ENCODE measurements at places on chromosomes 5 and 9. TPM values are rescaled to one million over a fixed set of nuclear protein-coding genes. Genes with fewer than 3 reads are reported as not detected.

Gene IRX1
- total RNA-seq = 16.7 TPM

- DNase-seq = no peak
Measured at GRCh38 chr9:78213712-78214111, 22.2 kb upstream of the CEP78 start.

- no peak for DNase-seq
Measured at GRCh38 chr9:14608540-14608939, 84.7 kb downstream of the ZDHHC21 start.

- DNase-seq = no peak
Measured at GRCh38 chr5:14234204-14234603, 91.1 kb downstream of the TRIO start.

Gene IFNA21
- total RNA-seq = not detected

DNA sequence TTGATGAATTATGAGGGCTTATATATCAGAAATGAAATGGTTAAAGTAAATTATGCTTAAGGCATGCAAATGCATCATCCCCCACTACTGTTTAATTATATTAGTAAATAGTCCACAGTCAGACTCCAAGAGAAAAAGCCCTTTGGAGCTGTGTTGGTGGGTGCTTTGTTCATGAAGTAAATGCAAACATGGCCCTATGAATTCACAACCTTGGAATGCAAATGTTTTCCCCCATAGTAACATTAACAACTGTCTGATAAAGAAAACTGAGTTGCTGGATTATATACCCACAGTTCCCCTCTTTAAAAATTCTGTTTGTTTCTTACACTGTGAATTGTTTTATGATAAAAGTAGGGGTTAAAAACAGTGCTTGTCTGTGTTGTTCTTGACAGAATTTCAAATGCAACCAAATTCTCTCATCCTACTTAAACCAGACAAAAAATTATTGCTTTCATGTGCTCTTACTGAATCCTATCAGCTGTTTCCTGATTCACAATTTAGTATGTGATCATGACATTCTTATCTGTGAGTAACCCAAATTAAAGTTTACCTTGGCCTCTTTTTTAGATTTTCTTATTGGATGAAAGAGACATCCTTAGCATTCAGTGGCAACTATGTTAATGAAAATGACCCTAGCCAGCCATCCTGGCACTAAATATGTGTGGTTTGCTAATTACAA, 48.5 kb upstream of the SNCAIP start:
- DNase-seq = no peak

DNA sequence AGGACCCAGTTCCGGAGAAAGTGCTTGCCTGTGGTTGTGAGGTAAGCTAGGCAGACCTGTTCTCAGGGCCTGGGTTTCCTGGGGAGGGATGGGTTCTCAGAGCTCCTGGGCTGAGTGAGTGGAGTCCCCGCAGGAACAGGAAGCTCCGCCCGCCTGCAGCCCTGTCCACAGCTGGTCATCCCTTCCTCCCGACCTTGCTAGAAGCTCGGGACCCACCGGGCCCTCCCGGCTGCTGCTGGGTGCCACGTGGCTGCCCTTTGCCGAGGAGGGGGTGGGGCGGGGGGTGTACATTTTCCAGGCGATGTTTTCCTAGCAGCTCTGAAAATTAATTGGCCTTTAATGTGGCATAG, 198.1 kb downstream of the C9orf50 start:
- no peak for DNase-seq

DNA sequence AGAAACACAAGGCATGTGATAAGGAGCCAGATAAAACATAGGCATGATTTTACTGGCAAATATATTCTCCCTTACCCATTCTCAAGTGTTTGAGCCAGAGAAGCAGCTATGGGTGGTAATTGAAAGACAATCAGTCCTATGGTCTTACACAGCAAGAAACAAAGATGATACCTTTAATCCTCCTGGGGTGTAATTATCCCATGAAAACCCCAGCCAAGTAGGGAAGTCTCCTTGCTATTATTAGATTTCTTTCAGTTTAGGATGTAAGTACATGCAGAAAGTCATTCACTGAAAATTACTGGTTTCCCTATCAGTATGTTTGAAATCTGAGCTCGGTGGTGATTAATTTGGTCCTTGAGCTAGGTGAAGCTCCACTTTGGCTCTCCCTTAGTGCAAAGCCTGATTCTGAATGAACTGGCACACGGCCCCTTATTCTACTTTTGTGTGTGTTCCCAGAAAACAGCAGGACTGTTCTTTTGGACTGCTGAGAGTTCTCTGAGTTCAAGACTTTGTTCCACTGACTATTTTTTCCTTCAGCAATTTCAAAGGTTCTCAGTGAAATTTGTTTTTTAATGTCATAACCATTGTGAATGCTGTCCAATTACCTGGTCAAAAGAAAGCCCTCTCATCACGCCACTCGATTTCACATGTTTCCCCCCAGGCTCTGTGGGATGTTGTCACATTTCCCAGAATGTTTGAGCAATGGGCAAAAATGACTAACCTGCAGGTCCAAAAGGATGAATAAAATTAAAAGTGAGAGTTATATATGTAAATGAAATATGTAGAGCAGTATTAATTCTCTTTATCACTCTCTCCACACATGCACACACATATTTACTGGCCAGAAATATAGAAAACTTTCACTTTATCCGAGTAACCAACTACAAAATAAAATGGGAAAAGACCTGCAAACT, 343.0 kb downstream of the RAB3C start:
- peak; percentile 34 for DNase-seq

DNA sequence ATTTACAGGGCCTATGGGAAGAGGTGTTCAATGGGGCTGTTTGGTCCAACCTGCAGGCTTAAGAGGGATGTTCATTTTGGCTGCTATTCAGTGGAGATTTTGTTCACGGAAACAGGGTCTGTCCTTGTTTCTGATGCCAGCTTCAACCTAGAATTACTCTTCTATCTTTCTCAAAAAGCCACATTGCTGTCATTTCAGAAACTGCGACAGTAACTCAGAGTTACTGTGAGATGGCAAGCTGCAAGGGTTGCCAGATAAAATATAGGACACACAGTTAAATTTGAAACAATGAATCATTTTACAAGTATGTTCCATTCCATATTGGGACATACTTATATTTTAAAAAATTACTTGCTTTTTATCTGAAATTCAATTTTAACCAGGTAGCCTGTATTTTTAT, 128.0 kb downstream of the NPR3 start:
- DNase-seq = no peak

Gene AMACR
- total RNA-seq = 26.3 TPM

DNA sequence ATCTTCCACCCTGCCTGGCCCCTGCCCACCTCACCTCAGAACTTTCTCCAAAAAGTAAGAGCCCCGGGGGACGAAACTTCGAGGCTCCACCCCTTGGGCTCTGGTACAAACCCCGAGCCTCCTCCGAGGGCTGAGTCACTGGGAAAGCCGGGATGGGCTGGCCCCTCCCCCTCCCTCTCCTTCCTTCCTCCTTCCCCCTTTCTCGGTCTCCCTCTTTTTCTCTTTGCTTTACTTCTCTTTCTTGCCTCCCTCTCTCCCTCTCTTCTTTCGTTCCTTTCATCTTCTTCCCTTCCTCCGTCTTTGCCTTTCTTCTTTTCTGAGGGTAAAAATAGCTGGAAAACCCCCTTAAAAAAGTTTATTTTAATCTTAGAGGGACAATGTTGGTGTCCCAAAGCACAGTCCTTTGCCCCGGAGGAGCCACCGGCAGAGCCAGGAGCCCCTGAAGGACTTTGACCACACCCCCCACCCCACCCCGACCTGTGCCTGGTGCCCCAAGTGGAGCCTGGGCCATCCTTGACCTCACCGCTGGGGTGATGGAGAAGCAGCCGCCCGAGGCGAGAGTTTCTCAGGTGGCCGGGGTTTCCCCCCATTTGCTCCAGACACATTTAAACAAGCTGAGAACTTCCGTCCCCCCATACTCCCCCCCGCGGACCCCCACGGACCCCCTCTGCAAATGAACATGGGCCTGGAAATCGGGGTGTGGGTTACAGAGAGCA, 5.7 kb upstream of the NOTCH1 start:
- peak; percentile 65 for DNase-seq

- DNase-seq = no peak
Measured at GRCh38 chr5:168168978-168169698, 122.3 kb upstream of the WWC1 start.

DNA sequence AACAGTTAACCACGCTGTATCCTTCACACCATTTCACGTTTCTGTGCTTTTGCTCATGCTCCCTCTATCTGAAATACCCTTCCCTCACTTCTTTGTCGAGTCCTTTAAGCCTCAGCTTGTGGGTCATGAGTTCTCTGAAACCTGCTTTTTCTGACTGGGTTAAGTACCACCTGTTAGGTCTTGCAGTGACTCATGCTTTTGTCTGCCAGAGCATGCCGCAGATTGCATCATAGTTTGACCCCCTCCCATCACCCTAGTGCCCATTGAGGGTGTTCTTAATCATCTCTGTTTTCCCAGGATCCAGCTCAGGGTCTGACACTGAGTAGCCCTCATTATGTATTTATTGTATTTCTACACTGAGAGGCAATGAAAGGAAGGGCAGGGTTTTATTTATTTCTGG, 190.2 kb downstream of the ASTN2 start:
- peak; percentile 11 for DNase-seq

- DNase-seq = no peak
Measured at GRCh38 chr5:81925981-81926380, 45.8 kb upstream of the ATG10 start.

GRCh38 chr9:14221558-14221957, 92.4 kb downstream of the NFIB start:
- peak; percentile 100 for DNase-seq

DNA sequence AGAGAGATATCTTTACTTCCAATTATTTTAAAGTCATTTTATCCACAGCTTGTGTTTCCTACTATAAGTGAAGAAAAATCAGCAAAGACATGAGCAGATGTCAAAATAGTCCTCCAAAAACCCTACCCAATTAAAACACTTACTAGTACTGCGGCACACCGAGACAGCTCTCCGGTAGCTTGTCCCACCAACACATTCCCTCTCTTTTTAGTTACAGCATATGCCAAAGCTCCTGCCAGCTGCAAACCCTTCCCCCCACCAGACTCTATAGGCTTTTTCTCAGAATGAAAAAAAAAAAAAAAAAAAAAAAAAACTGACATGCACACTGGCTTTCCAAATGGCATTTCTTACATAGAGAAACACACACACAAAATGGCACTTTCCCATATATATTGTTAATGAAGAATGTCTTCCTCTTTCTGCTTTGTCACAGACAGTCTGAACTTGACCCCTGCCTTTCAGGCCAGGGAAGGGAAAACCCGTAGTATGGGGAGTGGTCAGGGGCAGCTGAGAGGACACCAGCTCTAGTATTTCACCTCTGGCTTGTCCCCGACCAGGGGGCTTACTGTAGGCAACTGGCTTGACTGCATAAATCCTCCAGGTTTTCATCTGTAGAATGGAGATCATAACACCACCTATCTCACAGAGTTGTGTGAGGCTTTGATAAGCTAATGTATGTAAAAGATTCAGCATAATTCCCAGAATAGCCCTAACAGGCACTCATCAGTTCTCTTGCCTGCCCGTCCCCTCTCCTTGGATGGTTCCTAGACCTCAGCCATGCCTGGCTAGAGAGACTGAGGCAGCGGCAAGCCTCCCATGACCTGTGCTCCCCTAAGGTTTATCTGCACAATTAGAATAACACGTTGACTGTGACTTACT, 233.6 kb downstream of the CRB2 start:
- no peak for DNase-seq

- no peak for DNase-seq
Measured at GRCh38 chr9:96636368-96636767, 16.7 kb upstream of the CDC14B start.

- DNase-seq = peak; percentile 82
Measured at GRCh38 chr9:114894609-114895433, 35.6 kb downstream of the TNFSF8 start.

DNA sequence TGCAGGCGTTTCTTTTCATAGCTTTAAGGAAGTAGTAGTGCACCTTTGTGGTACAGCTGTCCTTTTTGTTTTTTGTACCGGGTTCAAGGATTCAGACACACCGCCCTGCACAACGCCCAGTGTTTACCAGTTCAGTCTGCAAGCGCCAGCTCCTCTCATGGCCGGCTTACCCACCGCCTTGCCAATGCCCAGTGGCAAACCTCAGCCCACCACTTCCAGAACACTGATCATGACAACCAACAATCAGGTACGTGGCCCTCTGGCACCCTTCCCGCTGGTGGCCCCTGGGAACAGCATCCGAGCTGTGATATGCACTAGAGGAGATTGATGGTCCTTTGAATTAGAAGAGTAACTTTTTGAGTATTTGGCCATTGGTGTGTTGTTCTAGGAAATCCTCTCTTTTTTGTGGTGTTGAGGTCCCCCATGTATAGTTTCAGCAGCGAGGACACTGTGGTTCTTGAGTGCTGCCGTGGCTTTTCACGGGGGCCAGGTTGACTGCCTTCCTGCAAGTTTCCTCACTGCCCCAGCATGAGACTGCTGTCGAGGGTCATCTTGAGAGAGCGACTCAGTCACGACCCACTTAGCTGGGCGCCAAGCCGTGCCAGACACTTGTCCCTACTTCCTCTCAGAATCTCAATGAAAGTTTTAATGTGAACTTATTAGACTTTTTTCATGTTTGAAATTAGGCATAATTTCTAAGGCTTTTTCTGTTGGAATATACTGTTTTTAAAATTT, 37.9 kb downstream of the TENT4A start:
- no peak for DNase-seq

DNA sequence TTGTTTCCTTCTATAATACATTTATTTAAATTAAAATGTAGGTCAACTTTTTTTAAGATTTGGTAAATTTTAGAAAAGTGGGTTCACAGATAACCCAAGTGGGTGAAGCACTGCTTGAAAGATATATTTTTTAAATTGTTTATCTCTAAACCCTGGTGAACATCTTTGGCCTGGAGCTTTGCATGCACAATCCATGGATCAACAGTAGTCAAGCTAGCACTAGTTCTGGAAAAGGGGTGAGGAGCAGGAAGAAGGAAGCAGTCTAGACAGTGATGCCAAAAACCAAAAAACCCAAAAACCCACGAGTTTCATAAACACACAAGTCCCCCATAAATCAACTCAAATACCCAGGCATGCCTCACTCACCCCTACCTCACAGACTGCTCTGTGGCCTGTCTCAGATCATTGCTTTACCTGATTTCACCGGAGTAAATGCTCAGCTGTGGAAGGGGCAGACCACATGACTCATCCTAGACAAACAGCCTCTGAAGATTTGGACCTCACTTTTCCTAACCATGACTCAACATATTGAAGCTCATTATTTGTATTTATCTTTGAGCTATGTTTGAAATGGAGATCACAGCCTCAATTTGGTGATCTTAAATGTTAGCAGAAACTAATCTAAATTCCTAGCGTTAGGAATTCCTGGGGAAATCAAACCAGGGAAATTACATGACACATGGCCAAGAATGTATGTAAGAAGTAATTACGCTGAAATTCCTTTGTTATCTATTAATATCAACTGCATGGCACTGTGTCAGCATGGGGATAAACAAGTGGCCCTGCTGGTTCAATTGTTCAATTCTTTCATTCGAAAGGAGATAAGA, 149.6 kb downstream of the ZNF608 start:
- DNase-seq = peak; percentile 60
